ENCODE measurements at places on chromosomes 1 and 21.

DNA sequence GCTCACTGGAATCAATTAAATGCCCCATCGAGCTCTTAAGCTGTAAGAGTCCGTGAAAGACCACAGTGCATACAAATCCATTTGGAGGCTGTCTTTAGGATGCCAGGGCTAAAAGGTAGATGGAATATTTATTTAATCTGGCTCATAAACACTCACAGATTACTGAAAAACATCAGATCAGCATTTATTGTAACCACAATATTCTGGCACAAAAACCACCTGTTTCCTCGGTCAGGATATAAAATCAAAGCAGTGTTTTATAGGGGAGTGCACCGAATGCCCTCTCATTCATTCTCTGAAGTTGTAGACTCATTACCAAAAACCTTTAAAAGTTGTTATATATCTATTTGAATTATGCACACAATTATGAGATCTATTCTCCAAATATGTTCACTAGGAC is 500.9 kb downstream of the NEGR1 start:
- no peak for DNase-seq

DNA sequence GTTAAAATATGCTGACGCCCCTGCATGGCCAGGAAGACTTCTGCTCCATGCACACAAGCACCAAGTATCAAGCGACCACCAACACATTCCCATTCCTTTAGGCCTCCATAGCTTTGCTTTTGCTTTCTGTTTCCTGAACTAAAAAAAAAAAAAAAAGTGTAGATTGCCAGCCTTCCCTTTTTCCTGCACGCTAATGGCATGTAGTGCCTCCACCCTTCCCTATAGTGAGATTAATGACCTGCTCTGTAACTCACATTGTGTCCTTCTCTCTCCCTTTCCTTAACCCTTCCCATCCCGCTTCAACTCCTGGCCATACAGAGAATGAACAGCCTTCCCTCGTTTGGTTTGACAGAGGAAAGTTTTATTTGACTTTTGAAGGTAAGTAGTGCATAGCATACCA is 57.1 kb upstream of the DYNLT5 start:
- no peak for DNase-seq

DNA sequence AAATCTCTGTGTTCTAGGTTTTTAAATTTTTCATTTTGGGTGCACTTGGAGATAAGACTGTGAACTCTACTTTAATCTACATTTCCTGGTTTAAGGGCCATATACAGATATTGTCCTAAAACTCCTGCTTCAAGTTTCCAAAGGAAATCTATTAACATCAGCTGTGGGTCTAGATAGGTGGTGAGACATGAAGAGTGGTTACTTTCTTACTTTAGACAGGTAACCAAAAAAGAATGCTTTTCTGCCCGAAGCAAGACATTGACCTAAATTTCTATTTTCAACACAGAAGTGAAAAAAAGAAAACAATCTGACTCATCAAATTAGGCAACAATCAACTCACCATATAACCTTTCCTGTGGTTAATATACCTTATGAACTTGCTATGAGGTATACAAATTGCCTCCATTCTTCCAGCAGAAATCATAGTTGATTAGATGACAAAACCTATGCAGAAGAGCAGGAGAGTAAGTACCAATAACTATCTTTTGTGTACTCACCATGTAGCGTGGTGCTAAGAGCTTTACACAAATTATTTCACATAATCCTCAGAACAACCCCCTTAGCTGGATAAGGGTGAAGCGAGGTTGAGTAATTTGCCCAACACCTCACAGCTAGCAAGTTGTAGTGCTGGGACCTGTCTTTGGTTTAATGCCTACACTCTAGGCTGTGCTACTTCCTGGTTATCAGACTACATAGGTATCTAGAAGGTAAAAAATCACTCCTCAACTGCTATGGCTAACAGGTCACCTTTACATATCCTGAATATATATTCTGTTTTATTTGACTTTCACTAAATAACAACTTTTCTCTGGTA is 23.4 kb upstream of the PTPN14 start:
- no peak for DNase-seq

DNA sequence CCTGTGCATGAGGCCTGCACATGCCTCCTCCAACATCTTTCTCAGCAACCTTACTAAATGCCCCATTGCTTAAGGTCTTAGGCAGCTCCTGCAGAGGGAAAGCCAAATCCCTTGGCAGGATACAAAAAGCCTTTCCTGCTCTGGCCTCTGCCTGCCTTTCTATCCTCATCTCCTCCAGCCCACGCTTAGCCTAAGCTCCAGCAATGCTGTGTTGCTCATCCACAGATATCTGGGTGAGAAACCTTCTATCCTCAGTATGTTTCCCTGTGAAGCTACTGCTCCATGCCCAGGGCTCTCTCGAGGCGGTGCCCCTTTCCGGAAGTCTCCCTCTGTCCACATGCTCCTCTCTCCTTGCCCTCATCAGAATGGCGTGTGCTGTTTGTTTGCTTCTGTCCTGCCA is 37.0 kb upstream of the CCSAP start:
- no peak for DNase-seq

DNA sequence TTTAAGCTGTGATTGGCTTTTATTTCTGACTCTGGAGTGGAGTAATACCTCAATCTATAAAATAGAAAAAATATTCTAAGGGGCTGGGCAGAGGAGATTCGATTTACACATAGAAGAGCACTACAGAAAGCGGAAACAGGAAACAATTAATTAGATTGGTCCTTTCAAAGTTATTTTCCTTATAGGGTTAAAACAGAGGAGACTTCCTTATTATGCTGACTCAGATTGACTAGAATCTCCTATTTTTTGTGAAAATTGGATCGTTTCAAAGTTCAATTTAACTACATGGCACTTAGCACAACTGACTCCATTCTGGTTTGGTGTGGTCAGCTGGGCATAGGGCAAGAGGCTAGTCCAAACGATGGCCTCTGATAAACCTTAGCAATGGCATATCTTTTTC is 48.3 kb upstream of the NCAM2 start:
- DNase-seq, result no peak

- DNase-seq, result no peak
Observed at GRCh38 chr1:169115891-169116585, 9.5 kb downstream of the ATP1B1 start.

DNA sequence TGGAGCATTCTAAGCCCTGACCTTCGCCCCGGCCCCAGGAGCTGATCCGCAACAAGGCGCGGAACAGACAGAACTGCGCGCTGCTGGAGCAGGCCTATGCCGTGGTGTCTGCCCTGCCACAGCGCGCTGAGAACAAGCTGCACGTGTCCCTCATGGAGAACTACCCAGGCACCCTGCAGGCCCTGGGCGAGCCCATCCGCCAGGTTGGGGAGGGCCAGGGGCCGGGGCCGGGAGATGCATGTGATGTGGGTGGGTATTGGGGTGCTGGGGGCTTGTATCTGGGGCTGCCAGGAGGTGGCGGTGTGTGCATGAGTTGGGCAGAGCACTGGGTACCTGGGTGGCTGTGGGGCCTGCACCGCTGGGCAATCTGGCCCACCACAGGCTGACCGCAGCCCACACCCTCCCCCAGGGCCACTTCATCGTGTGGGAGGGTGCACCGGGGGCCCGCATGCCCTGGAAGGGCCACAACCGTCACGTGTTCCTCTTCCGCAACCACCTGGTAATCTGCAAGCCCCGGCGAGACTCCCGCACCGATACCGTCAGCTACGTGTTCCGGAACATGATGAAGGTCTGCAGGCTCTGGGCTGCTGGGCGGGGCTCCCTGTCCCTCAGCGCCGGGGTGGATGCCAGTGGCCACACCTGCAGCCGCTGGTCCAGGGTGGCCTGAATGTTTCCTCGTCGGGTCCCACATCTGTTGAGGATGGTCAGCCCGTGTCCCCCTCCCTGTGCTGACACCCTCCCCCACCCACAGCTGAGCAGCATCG is 65.8 kb downstream of the TRIM11 start:
- DNase-seq, result no peak

- no peak for DNase-seq
Observed at GRCh38 chr1:88973520-88974137, 18.8 kb downstream of the KYAT3 start.

DNA sequence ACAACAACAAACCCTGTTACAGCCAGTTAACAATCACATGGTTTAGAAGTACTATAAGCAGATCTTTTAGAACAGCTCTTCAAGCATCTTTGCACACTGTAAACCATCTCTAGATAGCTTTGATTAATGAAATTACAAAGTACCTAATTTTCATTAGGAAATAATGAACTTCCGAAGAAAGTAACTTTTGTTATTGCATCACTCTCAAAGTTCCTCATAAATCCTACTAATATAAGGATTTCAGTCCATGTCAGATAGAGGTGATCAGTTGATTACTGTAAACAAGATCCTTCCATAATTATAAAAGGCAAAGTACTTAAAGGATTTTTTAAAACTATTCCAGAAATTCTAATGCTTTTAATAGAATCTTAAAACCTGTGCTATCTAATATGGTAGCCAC is 58.2 kb downstream of the FAF1 start:
- DNase-seq, result no peak

DNA sequence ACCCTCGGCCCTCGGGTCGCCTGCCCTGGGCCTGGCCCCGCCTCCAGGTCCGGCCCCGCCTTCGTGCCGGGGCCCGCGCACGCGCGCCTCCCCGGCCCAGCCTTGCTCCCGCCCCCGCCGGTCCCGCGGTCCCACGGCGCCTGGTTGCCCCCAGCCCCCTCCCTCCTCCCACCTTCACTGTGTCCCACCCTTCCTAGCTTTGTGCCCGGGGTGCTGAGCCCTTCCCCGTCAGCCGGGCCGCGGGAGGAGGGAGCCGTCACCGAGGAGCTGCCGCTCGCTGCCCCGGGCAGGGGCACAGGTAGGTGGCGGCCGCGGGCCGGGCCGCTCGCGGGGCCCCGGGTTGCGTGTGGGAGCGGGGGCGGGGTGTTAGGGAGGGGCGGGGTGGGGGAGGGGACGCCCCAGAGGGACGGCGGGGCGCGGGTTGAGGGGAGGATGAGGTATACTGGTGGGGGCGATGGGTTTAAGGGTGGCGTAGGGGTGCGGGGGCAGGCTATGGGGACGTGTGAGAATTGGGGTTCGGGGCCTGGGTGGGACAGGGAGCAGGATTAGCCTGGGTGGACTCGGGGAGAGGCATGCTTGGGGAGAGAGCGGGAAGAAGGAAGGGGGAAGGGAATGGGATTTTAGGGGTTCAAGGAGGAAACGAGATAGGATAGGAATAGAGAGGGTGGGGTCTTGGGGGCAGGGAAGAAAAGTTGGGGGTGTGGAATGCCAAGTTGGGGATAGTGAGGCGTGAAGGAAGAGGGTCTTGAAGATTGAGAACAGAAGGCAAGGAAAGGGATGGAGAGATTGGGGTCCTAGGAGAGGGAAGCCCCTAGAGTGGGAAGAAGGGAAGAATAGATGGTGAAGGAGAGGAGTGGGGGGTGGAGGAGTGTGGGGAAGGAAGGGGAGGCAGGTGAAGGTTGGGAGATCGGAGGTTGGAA is at the start of gene LRRC42:
Gene LRRC42, plus strand, starts transcription at position 99 of the 920 bp plus-strand sequence. CDS start 5,650 bp downstream, outside the sequence.
- DNase-seq, result peak; percentile 95

DNA sequence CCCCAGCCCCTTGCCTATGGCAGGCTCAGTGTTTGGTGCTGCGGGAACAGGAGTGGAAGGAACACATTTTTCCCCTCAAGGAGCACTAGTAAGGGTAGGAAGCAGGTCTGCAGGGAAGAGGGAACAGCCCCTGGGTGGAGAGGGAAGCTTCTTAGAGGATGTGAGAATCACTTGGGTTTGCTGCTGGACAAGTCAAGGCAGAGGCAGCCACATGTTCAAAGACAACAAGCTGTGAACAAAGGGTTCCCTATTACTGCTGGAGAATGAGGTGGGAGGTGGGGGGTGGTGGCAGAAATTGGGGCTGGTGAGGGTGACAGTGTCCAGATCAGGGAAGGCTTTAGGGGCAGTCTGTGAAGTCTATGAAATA is 24.8 kb upstream of the CITED4 start:
- DNase-seq, result no peak

- DNase-seq, result peak; percentile 16
Observed at GRCh38 chr21:31531967-31532366, 127.5 kb upstream of the SOD1 start.

GRCh38 chr1:7006996-7007871 is 222.0 kb downstream of the CAMTA1 start:
- no peak for DNase-seq

DNA sequence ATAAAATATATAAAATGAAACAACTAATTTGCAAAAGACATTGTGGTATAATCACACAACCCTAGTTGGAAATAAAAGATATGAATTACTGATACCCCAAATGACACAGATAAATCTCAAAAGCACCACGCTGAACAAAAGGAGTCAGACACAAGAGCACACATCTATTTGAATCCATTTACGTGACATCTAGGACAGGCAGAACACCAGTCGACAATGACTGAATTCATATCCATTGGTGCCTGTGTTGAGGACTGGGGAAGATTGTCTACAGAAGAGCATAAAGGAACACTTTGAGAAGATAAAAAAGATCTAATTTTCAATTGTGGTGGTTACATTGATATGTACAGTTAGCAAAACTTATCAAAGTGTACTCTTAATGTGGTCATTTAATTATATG is 874.1 kb downstream of the LTN1 start:
- no peak for DNase-seq

GRCh38 chr1:159968901-159969300 is 14.9 kb upstream of the SLAMF9 start:
- DNase-seq, result no peak

- DNase-seq, result no peak
Observed at GRCh38 chr1:2644171-2644570, 11.4 kb upstream of the MMEL1 start.

DNA sequence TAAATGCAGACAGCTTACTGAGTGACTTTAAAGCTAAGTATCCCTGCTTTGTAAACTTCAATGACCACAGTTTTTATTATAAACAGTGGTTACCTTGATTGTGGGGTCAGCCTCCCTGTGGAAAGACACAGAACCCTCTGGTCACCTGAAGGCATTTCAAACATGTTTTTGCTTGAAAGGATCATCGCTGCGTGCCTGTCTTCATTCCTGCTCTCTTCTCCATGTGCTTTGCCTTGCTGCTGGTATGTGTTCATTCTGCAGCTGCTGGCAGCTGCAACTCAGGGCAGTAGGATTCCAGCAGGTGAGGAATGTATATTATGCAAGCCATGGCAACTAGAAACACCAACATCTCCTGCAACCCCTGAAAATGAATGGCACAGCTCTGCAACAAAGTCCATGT is 81.0 kb upstream of the VAV3 start:
- DNase-seq, result no peak

GRCh38 chr1:172916116-172916515 is 134.6 kb downstream of the TNFSF18 start:
- DNase-seq, result no peak

DNA sequence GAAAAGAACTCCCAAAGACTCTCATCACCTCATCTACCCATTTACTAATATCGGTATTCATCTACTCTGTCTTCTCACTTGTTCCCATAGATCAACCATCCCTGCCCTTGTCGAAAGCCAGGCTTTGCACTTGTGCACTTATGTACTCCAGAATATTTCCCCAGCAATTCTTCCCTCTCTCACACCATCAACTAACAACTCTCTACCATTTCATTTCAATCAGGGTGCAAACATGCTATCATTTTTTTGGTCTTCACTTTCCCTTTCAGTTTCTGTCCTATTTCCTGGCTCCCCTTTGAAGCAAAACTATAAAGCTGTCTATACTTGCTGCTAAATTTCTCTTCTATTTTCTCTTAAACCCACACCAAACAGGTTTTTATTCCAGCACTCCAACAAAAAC is 6.7 kb downstream of the C1orf105 start:
- DNase-seq, result no peak

GRCh38 chr1:15384301-15384901 is 25.3 kb upstream of the EFHD2 start:
- no peak for DNase-seq

GRCh38 chr21:20388400-20388799 is 609.8 kb upstream of the NCAM2 start:
- DNase-seq, result no peak

All from NCI-H774 (cell line).